ENCODE measurements at places on chromosomes 3 and 15.

- no peak for DNase-seq
Measured at GRCh38 chr3:121869736-121870135, 24.5 kb upstream of the SLC15A2 start.

GRCh38 chr3:105812194-105812586, 56.6 kb downstream of the CBLB start:
- peak; percentile 53 for DNase-seq

DNA sequence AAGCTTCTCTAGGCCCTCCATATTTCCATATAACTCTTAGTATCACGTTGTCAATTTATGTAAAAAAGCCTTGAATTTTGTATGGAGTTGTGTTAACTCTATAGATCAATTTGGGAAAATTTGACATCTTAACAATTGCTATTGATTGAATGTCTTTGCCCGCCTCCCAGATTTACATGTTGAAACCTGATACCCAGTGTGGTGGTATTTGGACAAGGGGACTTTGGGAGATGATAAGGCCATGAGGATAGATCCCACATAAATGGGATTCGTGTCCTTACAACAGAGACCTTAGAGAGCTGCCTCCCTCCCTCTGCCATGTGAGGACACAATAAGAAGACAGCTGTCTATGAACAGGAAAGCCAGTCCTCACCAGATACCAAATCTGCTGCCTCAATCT, 21.1 kb upstream of the TNK2 start:
- DNase-seq: no peak

GRCh38 chr3:149605902-149606301, 51.9 kb downstream of the WWTR1 start:
- DNase-seq: peak; percentile 70

DNA sequence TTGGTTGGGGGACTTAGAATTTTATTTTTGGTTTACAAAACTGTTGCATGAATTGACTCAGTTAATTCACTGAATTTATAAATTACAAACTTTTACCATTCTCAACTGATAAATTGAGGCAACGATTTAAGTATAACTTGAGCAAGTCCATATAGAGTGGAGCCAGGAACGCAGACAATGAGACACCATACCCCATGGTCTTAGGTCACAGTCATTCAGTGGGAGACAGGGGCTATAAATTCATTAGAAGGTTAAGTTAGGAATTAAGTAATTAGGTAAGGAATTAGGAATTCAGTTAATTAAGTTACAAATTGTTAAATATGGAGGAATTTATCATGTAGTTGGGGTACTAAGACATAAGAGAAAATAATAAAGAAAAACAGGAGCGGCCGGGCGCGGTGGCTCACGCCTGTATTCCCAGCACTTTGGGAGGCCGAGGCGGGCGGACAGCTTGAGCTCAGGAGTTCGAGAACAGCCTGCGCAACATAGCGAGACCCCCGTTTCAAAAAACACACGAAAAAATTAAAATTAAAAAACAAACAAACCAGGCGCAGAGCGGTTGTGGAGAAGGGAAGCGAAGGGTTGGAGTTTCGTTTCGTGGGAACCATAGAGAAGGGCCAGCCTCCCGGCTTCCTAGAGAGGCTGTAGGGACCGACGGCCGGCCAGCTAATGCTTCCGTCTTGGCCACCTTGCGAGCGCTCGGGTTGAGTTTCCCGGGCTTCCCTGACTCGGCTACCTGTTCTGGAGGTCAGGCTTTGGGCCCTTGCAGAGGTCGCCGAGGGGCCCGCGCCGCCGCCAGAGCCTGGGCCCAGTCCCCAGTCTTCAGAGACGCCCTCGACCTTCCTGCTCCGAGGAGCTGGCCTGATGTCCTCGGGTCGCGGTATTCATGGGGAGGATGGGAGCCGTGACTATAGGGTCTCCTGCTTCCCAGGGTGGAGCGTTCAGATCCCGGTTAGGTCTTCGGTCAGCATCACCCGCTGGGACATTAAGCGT, at the start of gene ZNF619:
Gene ZNF619, plus strand, starts transcription at position 645 of the 993 bp plus-strand sequence. CDS start 858 bp downstream, outside the sequence.
- peak; percentile 33 for DNase-seq

GRCh38 chr3:23829242-23829934, 23.6 kb downstream of the UBE2E1 start:
- DNase-seq: no peak

DNA sequence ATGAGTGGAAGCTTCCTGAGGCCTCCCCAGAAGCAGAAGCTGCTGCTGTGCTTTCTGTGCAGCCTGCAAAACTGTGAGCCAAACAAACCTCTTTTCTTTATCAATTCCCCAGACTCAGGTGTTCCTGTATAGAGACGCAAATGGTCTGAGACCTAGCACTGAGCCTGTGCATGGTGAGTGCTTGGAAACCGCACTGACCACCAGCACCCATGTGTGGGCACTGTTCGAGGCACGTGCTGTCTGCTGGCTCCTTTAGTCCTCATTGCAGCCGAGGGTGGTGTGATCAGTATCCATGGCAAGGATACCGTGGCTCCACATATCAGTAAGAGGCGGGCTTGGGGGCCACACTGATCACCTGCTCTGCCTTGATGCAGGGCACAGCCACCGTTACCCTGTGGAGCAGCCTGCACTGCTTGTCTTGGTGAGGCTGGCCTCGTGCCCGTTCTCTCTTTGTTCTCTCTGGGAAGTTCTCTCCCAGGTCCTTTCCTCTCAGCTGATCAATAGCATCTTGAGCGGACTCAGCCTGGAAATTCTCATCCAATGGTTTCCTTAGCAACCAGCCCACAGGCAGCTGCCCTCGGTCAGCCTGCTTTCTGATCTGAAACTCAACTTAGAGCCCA, 101.0 kb downstream of the PLXNA1 start:
- no peak for DNase-seq

DNA sequence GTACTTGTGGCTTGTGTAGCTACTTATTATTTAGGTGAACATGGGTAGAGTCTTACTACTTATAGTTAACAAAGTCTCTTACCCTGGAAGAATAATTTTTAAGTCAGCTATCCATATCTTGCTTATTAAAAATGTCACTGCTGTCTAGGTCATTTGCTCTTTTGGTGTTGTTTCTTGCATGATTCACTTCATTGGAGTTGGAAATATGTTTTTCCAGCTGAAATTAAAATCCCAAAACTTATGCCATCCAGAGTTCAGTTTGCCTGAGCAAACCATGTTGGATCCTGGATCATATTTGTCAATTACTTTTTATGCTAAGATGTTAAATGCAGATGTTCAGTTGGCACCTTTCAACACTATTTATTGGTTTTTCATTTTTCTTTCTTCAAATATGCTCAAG, 421.0 kb upstream of the RBMS3 start:
- no peak for DNase-seq

GRCh38 chr3:50139718-50140423, 15.3 kb upstream of the SEMA3F start:
- DNase-seq: no peak

DNA sequence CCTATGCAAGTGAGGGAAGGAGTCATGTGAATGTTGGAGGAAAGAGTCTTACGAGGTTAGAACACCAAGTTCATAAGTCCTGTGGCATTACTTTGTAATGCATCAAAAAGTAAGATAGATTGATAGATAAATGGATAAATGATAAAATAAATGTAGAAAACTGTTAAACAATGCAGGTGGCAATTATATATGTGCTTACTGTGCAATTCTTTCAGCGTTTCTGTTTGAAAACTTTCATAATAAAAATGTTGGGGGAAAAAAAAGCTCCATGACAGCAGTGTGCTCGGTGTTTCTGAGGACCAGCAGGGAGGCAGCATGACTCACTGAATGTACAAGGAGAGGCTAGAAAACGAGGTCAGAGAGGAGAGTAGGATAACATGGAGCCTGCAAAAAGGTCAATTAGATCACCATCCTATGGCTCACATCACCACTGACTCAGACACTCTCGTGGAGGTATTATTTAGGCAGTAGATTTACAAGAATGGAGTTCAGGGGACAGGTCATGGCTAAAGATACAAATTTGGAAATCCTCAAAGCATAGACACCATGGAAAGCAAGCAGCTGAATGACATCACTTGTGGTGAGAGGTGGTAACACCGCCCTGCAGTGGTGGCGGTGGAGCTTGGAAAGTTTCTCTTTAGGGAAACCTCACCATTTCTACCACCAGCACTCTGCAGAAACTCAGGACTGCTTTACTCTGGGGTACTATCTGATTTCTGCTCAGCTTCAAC, 219.8 kb downstream of the CTNNB1 start:
- DNase-seq: peak; percentile 95

DNA sequence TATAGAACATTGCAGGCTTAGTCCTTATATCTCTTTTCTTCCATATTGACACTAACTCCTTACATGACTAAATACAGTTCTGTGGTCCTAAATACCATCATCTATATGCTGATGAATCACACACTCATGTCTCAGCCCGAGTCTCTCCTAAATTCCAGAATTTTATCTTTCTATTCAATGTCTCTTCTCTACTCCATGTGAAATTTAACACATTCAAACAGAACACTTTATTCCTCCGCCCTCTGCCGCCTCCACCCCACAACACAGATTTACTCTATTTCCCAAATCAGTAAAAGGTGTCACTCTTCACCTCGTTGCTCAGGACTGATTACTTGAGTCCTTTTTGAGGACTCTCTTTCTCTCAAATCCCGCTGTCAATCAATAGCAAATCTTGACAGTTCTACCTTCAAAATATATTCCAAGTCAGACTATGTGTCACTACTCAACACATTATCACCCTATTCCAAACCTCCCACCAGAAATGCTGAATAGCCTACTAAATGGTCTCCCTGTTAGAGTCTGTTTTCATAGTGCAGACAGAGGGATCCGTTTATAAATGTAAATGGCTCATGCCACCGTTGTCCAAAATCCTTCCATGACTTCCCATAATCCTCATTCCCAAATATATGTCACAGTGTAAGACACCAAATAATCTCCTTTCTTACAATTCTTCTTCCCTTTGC, 230.3 kb downstream of the FGF12 start:
- no peak for DNase-seq

- no peak for DNase-seq
Measured at GRCh38 chr15:71226536-71227455, 111.5 kb downstream of the THSD4 start.

DNA sequence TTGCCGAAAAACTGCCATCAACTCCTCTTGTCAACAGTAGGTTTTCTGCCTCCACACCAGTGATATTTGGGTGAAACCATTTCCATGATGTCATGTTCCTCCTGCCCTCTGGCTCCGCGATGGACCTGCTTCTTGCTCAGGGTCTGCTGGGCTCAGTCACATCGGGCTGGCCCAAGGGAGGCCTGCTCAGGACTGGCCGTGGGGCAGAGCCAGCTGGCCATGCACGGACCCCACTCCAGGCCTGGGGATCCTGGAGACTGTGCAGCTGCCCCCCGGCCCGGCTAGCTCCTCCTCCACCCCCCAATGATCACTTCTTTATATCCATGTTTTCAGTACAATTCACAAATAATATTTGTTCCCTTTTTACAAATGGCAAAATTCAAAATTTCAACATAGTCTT, 270.3 kb upstream of the CCDC54 start:
- DNase-seq: no peak

GRCh38 chr3:49716691-49717210, 2.7 kb downstream of the AMIGO3 start:
- DNase-seq: no peak
